Stimulated activated CD4-positive, alpha-beta T cell treated with anti-CD3 and anti-CD28 coated beads, Interleukin-2, amount 100 ng/mL, for 4 hours (primary cell): ENCODE measurements at places on chromosomes 6 and 20.

DNA sequence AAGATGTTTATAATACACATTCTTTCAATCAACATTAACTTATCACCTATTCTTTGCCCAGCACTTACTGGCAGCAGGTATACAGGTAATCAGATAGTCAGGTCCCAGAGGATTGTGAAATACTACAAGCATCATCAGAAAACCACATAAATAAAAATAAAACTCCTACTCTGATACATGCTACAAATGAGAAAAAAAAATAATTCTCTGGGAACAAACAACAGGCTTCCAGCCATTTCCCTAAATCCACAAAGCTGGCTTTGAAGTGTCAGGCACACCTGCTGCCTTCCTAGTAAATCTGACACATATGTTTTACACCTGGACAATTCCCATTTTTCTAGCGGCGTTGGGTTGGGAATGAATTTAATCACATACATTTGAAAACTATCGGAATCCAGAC is 384.5 kb upstream of the CDH4 start:
- no peak for DNase-seq

DNA sequence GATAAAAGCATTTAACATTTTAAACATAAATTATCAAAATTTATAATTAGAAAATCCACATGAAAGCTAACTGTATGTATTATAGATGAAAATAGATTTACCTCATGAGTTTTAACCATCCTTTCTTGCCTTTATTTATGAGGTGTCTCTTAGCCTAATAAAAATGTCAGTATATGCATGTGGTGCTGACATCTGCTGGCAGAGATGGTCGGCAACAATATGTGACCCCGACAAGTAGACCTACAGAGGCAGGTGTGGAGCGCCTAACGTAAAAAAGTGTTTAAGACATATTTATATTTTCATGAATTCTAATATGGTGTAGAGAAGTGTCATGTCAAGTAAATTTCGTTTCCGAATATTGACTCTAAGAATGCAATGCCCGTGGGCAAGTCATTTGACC is 149.0 kb upstream of the FUT9 start:
- DNase-seq: no peak

- no peak for DNase-seq
Measured at GRCh38 chr6:37432590-37432915, 468 bp upstream of the CMTR1 start.

GRCh38 chr6:44004625-44005506 is 122.4 kb downstream of the MRPL14 start:
- DNase-seq: no peak
